CD4-positive, alpha-beta T cell treated with Interleukin-2 at 100 ng/mL for 4 hours (primary cell): ENCODE measurements at places on chromosomes 2 and 18.

GRCh38 chr2:106026271-106027190 lies 167.6 kb downstream of the UXS1 start:
- no peak for DNase-seq

GRCh38 chr2:54457323-54458023 lies 1.3 kb downstream of the SPTBN1 start:
- DNase-seq: no peak

- no peak for DNase-seq
Measured at GRCh38 chr18:55420665-55421307, 167.2 kb downstream of the TCF4 start.

DNA sequence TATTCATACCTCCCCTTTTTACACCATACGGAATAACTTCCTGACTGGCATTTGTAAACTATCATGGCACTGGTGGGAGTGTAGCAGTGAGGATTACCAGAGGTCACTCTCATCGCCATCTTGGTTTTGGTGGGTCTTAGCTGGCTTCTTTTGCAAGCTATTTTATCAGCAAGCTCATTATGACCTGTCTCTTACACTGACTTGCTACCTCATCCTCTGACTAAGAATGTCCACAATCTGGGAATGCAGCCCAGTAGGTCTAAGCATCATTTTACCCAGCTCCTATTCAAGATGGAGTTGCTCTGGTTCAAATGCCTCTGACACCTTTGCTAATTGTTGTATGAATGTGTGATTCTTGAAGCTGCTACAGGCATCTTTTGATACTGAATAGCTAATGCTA lies 950.8 kb upstream of the SLC39A10 start:
- no peak for DNase-seq

- no peak for DNase-seq
Measured at GRCh38 chr2:64268330-64269048, 124.3 kb upstream of the PELI1 start.
